Ovary (tissue), 10 donors: ENCODE measurements at places on chromosomes 13 and 19. TPM values are rescaled to one million over a fixed set of nuclear protein-coding genes. Genes with fewer than 3 reads are reported as not detected.

- DNase-seq = no peak
Observed at GRCh38 chr19:18029617-18030338, 21.8 kb downstream of the ARRDC2 start.

GRCh38 chr19:39645800-39646411 is 9.8 kb upstream of the LGALS16 start:
- no peak for DNase-seq

GRCh38 chr13:20221772-20222171 is 10.3 kb downstream of the GJB6 start:
- DNase-seq = no peak

GRCh38 chr13:40186626-40187323 is 479.7 kb downstream of the FOXO1 start:
- no peak for DNase-seq

- DNase-seq = no peak
Observed at GRCh38 chr13:50910485-50910805, 854 bp downstream of the RNASEH2B start.

DNA sequence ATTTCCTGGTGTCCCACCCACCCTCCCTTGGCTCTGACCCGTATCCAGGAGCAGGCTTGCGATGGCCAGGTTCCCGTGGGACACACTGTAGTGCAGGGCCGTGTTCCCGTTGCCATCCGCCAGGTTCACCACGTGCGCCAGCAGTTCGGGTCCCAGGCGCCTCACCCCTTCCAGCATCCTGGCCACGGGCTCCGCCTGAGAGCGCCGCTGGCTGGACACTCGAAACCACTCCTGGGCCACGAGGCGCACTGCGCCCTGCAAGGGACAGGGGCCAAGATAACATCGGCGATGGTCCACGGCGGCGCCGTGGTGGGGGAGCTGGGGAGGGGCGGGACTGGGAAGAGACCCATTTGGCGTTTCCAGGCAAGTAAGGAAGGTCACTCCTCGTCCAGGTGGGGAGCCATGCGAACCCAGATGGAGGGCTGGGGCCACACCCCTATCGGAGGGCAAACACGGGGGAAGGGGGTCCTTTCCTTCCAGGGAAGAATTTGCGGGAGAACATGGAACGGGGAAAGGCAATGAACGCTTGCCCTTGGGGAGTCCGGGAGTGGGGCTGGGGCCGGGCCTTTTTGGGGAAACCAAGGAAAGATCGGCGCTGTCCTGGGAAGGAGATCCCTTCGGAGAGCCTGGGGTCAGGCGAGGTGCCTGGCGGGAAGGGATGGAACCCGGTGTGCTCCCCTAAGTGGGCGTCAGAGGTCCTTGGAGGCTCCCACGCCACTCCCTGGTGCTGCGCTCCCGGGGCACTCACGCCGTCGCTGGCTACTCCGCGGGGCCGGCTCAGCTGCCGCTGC is 9.9 kb downstream of the KANK3 start:
- no peak for DNase-seq

ZNF544 gene
- total RNA-seq = 27.9 TPM

IRGC gene
- total RNA-seq = not detected

C13orf42 gene
- not detected for total RNA-seq
